ENCODE measurements at places on chromosomes 6 and 20. TPM values are rescaled to one million over a fixed set of nuclear protein-coding genes. Genes with fewer than 3 reads are reported as not detected.
A peak's percentile ranks its signal among the peaks of the same experiment; 100 is the strongest.

HEY2 gene
- not detected for total RNA-seq

SLC22A7 gene
- not detected for total RNA-seq

- no peak overlapping the region for H3K27ac ChIP-seq
- no peaks in the 10 kb centered on the region for H3K36me3 ChIP-seq
- DNase-seq, result no peak
- H3K27me3 ChIP-seq, result peaks cover 7% of the 10 kb centered on the region
- H3K4me1 ChIP-seq, result no peaks in the 10 kb centered on the region
- H3K4me3 ChIP-seq, result no peak overlapping the region
Measured at GRCh38 chr6:154457046-154457713, 53.3 kb downstream of the CNKSR3 start.

GRCh38 chr6:125792680-125793079 lies 1.9 kb downstream of the NCOA7 start:
- H3K27ac ChIP-seq, result peak overlapping the region; percentile 83
- peak; percentile 29 for DNase-seq
- H3K4me3 ChIP-seq, result peak overlapping the region; percentile 96
- H3K27me3 ChIP-seq, result no peaks in the 10 kb centered on the region
- H3K4me1 ChIP-seq, result peaks cover 53% of the 10 kb centered on the region

- no peaks in the 10 kb centered on the region for H3K27me3 ChIP-seq
- no peak overlapping the region for H3K27ac ChIP-seq
- H3K4me3 ChIP-seq, result no peak overlapping the region
- no peak for DNase-seq
- no peaks in the 10 kb centered on the region for H3K4me1 ChIP-seq
Measured at GRCh38 chr6:164792666-164793065, 516.7 kb downstream of the C6orf118 start.

GRCh38 chr6:150659046-150659763 lies 59.5 kb downstream of the PLEKHG1 start:
- no peaks in the 10 kb centered on the region for H3K4me1 ChIP-seq
- H3K27ac ChIP-seq, result no peak overlapping the region
- no peaks in the 10 kb centered on the region for H3K36me3 ChIP-seq
- DNase-seq, result no peak

GRCh38 chr6:36962874-36963273 lies 8.3 kb downstream of the PI16 start:
- peaks cover 38% of the 10 kb centered on the region for H3K4me1 ChIP-seq
- H3K27ac ChIP-seq, result peak overlapping the region; percentile 59
- no peak overlapping the region for H3K4me3 ChIP-seq
- H3K36me3 ChIP-seq, result peaks cover 10% of the 10 kb centered on the region
- peak; percentile 96 for DNase-seq

GRCh38 chr6:28810659-28811053 lies 113.1 kb downstream of the TRIM27 start:
- H3K4me1 ChIP-seq, result peaks cover 15% of the 10 kb centered on the region
- peak overlapping the region; percentile 69 for H3K27ac ChIP-seq
- peaks cover 3% of the 10 kb centered on the region for H3K36me3 ChIP-seq
- no peak for DNase-seq

DNA sequence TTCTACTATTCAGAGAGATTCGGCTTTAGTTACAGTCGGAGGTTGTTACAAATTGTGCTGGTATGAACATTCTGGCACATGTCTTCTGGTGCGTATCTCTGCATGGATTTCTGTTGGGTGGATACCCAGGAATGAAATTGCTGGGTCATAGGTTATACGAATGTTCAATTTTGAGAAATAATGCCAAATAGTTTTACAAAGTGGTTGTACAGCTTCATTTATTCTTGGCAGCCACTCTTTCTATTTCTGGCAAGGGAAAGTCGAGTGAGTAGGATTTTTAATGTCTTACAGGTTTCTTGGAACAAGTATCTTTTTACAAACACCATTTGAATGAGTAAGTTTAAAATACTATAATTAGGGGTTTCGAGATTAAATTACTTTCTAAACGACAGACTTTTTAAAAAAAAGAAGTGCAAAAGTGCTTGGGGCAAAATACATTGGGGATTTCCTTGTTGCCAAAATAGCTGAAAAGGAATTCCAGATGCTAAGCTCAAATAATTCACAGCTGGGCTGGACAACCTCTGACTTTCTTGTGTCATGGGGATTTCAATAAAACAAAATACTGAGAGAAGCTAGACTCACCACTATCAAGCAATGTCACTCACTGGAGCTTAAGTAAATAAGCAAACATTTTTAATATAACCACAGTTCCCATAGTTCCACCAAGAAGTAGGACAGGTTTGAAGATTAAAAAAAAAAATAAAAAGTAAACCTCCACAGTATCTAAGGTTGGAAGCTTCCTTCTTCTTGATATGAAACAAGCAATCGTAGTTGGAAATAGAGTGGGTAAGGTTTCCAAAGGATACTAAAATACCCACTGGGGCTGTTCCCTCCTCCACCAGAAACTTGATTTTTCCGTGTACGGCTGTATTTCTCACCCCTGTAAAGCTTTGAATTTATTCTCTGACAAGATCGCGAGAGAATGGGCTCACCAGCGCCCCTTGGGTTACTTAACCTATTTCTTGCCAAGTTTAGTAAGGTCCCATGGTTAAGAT lies 21.6 kb upstream of the GFOD1 start:
- no peak overlapping the region for H3K27ac ChIP-seq
- H3K4me3 ChIP-seq, result no peak overlapping the region
- H3K36me3 ChIP-seq, result no peaks in the 10 kb centered on the region
- H3K4me1 ChIP-seq, result no peaks in the 10 kb centered on the region

Data from activated CD4-positive, alpha-beta T cell treated with anti-CD3 and anti-CD28 coated beads, Interleukin-2, amount 10 ng/mL, durations not matched to agents 24 days and 14 days (primary cell).